Activated CD4-positive, alpha-beta T cell treated with anti-CD3 and anti-CD28 coated beads, Interleukin-2, amount 10 ng/mL, durations not matched to agents 24 days and 14 days (primary cell): ENCODE measurements at places on chromosomes 2 and 18.

DNA sequence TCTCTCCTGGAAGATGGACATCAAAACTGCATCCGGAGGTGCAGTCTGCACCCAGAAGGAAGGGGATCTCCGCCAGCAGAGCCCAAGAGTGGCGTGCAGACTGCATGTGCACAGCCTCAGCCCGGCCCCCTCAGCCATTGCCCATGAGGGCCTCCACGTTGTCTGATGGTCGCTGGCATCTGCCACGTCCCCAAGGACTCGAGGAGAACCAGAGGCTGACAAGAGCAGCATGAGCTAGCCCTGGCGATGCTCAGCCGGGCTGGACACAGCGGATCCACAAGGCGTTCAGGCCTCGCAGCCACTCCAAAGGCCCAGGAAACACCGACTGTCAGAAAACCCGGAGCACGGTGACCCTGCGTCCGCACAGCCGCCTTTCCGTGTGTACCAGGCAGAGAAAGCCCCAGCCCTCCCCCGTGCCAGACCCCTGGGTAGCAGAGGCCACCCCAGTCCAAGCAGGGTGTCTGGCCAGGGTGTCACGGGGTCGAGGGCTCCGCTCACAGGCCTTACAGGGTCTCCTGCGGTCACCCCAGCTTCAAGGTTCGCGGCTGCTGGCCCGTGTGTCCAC is 48.3 kb downstream of the SLC66A2 start:
- DNase-seq: no peak

GRCh38 chr2:60148716-60149115 is 404.7 kb downstream of the BCL11A start:
- peak; percentile 32 for DNase-seq

DNA sequence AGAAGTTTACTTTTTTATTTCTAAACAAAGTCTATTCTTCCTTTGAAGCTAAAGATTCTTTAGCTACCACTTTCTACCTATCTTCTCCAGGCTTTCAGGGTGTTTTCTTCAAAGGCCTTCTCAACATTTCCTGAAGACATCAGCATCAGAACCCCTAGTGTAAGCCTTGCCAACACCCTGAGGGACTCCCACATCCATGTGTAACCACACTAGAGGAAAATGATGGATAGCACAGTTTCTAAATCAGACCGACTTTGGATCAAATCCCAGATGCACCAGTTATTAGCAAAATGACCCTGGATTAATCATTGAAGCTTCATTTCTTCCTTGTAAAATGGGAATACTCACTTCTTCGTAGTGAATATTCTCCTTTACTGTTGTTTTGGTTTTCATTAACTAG is 4.7 kb upstream of the TTN start:
- no peak for DNase-seq

GRCh38 chr18:78542204-78542603 is 437.4 kb upstream of the SALL3 start:
- DNase-seq: no peak

- no peak for DNase-seq
Observed at GRCh38 chr2:141264848-141265247, 866.0 kb downstream of the LRP1B start.

DNA sequence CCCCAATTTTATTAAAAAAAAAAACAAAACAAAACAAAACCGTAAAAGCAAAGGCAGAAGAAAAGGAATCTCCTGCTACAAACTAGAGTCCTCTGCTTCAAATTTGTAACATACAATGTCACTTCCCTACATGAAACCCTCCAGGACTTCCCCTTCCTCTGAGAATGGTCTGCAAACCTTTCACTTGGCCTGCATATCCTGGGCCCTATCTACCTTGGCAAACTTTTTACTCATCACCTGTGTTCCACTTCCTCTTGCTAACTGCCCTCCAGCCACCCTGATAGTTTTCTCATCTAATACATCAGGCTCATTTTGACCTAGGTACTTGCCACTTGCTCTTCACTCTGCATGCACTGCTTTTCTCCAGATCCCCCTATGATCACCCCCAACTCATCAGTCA is 255.5 kb downstream of the ETAA1 start:
- no peak for DNase-seq

DNA sequence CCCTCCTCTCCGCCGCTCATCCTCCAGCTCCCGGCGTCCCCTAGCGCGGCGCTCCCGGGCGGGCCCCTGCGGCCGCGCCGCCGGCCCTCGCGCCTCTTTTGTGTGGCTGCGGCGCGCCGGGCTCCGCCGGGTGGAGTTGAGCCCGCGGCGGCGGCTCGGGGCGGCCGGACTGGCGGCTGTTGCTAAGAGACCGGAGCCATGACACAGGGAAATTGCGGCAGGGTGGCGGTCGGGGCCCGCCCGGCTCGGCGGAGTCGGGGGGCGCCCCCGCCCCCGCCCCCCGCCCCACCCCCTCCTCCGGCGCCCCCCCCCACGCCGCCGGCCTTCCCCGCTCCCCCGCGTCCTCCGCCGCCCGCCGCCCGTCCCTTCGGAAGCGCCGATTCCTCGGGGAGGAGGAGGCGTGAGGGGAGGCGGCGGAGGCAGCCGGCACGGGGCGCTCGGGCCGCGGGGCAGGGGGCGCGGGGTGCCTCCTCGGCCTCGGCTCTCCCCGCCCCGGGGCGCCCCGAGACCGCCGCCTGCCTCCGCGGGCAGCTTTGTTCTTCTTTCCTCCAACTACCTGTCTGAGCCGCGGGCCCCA is at the start of gene TMEM200C:
Gene TMEM200C (minus strand): TSS at position 224 of the 577 bp plus-strand sequence. CDS start 3,459 bp downstream, outside the sequence.
- no peak for DNase-seq

DNA sequence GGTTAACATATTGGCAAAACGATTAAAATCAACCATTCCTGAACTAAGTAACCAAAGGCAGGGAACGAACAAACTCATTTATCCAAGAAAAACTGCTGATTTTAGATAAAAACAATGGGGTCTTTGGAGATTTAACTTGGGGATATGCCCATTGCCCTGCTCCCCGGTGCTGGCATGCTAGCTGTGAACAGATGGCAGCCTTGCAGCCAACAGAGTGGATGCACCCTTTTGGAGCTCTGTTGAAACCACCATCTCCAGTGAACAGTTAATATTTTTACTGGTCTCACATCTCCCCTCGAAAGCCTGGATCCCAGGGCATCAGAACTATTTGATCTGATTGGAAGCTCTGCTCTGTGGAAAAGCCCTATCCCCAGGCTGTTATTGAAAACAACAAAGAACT is 303.1 kb downstream of the TGIF1 start:
- no peak for DNase-seq

GRCh38 chr2:217903859-217904613 is 98.8 kb downstream of the TNS1 start:
- DNase-seq: no peak

DNA sequence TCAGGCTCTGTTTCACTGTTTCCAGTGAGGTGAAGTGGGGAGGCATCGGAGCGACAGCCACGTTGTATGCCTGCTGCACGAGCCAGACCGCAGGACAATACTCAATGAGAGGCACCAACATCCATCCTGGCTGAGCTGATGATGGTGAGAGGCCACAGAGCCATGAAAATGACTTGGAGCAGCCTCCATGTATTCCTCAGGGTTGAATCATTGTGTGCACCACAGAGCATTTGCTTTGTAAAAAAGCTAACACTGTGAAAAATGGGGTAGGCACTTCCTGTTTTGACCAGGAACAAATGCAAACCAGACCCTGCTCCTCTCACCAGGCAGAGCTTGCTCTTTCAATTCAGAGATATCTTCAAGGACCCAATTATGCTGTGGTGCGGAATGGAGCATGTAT is 87.2 kb downstream of the LPIN1 start:
- no peak for DNase-seq

DNA sequence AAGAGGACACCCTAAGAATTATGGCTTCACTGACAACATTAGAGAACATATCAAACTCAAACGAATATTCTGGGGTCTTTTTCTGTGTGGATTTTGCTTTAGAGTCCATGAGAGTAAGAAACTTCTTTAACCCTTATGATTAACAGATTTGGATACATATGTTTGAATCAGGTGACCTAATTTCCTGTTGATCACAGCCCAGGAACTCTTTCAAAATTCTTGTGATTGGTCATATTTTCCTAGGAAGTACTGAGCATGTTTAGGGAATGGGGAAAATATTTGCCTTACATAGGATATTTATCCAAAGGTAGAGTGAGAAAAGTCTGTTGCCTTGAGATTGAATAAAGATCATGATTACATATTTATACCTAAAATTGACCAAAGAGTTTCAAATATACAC is 160.0 kb downstream of the KCNH7 start:
- DNase-seq: no peak

GRCh38 chr18:67265464-67266245 is 250.9 kb downstream of the DSEL start:
- peak; percentile 57 for DNase-seq

DNA sequence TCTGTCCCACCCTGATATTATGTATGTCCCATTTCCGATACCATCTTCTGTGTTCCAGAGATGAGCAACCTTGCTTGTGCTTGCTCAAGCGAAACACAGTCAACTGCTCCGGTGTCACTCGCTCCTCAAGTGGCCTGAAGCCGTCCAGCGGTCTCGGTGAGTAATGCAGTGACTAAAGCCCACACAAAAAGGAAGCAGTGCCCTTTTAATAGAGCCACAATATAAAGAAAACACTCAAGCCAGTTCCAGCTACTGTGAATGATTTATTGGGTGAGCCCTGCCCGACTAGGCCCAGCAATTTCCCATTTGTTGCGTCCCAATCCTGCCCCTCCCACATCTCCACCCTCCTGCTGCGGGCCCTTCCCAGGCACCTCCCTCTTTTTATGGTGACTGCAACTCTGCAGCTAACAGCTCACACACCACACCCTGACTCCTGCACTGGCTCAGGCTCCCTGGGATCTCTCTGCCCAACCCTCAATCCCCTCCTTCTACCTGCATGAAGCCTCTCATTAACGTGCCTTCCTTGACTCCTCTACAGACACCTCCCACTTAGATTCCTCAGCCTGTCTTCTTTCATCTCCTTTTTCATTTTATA is 44.2 kb upstream of the DSC1 start:
- no peak for DNase-seq

DNA sequence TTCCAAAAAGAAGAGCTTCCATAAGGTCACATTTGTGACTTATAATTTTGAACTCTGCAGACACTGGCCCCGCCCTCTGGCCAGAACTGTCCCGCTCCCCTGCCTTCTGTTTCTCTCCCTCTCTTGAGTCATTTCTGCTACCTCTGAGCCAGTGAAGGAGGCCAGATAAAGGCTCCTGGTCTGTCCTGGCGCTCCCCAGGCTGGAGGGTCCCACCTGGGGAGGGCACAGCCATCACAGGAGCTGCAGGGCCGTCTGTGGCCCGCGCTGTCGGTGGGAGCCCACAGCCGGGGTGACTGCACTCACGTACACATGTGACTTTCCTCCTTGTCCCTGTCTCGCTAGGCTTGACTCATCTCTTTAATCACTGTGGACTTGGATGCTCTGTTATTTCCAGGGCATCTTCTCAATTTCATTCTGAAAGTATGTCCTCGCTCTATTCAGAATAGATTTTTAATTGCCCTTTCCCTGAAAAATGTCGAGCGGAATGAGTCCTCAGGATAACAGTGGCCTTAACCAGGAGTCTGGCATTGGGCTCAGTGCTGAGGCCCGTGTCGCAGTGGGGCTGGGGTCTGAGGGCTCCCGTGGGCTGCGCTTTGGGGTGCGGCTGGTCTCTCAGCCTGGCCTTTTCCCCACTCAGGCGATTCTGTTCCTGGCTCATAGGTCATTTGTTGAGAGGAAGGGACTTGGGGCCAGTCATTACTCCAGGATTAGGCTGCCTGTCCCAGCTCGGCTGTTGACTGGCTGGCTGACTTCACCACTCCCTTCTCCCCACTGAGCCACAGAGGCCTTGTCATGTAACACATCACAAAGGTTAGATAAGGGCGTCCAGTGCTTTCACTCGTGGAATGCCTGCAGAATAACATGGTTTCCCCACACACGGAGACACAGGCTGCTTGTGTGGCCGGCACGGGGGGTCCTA is 34.5 kb downstream of the KLHL29 start:
- DNase-seq: no peak

DNA sequence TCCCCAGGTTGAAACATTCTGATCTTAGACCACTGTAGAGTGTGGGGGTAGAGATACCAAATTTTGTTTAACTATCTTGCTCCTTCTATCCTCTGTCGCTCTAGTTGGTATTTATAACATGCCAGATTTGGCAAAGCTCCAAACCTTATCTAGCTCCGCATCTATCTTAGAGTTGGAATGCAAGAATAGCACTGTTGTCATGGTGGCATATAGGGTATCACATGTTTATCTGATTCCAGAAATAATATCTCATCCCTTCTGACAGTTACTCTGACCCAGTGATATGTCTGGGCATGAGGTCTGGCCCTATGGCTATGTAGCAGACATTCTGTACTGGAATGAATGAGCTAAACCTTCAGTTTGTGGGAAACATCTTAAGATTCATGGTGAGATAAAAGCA is 51.7 kb downstream of the CABYR start:
- no peak for DNase-seq

DNA sequence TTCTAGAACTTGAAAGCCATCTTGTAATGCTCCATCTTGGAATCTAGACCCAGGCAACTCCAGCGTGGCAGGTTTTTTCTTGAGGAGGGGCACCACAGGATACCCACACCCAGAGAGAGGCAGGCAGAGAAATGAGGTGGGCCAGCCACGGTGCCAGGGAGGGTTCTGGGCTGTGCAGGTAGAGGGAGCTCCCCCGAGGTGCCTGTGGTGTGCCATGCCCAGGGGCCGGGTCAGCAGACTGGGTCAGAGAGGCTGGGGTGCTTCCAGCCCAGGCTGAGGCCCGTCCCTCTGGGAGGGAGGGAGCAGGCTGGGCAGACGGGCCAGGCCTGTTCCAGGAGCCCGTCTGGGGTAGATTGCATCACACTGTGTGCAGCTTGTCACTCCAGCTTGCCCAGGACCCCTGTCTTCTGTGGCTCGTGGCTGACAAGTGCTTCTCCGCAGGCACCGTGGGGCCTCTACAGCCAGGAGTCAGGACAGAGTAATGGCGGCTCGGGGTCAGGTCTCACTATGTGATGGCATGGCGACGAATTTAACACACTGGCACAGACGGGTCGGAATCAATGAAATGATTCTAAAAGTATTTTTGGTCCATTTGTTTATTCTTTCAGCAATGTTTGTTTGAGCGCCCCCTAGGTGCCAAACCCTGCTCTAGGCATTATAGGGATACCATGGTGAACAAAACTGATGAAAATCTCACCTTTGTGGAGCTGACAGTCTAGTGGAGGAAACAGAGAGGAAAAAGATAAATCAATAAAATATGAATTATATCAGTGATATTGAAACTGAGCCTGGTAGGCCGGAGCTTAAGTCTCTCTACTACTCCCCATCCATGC is 144.0 kb downstream of the ACOXL start:
- DNase-seq: peak; percentile 56

GRCh38 chr2:30269771-30270145 is 38.4 kb downstream of the LBH start:
- no peak for DNase-seq
